ENCODE measurements at places on chromosomes 4 and X.
A peak's percentile ranks its signal among the peaks of the same experiment; 100 is the strongest.

- H3K27me3 ChIP-seq, result peaks cover 6% of the 10 kb centered on the region
- peaks cover 10% of the 10 kb centered on the region for H3K36me3 ChIP-seq
- DNase-seq, result no peak
- peak overlapping the region; percentile 100 for H3K4me3 ChIP-seq
- peaks cover 33% of the 10 kb centered on the region for H3K4me1 ChIP-seq
These were observed 995 bp upstream of the NFXL1 start for GRCh38 chr4:47915378-47915777.

DNA sequence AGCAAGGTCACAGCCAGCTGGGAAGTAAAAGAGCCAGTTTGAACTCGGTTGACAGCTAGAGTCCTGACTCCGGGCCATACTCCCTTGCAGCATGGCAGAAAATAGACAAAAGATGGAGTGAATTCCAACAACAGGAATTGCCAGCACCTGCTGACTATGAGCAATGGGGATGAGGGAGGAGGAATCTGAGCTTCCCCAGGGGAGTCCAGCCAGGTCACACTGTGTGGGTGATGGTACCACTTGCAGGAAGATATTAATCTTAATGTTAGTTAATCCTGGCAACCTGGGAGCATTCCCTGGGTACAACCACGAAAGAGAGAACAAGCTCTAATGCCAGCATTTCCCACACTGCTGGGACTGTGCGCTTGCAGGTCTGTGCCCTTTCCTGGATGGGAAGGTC, 48.1 kb upstream of the S100G start:
- H3K27ac ChIP-seq, result no peak overlapping the region
- H3K4me3 ChIP-seq, result no peak overlapping the region
- no peak for DNase-seq
- H3K36me3 ChIP-seq, result peaks cover 42% of the 10 kb centered on the region
- no peaks in the 10 kb centered on the region for H3K27me3 ChIP-seq

DNA sequence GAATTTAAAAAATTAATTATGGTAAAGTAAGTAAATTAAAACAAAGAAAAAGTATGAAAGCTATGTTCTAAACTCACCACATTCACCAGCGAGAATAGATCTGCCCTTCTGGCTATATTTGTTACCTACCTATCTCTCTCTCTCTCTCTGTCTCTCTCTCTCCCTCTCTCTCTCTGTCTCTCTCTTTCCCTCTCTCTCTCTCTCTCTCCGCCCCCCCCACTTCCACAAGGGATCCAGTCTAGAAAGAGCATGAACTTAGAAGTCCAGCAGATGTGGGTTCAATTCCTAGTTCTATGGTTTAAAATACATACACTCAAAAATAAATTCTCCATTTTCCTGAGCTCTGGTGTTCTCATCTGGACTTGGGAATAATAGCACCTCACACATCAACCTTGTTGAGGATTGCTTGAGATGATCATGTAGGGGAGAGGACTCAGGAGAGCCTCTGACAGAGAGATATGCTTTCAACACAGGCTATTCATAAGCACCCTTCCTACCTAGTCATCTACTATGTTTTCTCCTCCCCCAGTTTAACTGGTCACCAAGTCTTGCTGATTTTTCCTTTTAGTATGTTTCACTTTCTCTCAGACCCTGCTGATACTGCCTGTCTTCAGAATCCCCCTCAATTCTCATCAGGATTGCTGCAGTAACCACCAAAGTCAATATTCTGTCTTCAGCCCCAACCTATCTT, 64.7 kb downstream of the SLC7A11 start:
- no peak for DNase-seq
- no peak overlapping the region for H3K27ac ChIP-seq
- H3K4me1 ChIP-seq, result peaks cover 19% of the 10 kb centered on the region
- H3K36me3 ChIP-seq, result peaks cover 19% of the 10 kb centered on the region
- no peaks in the 10 kb centered on the region for H3K27me3 ChIP-seq

DNA sequence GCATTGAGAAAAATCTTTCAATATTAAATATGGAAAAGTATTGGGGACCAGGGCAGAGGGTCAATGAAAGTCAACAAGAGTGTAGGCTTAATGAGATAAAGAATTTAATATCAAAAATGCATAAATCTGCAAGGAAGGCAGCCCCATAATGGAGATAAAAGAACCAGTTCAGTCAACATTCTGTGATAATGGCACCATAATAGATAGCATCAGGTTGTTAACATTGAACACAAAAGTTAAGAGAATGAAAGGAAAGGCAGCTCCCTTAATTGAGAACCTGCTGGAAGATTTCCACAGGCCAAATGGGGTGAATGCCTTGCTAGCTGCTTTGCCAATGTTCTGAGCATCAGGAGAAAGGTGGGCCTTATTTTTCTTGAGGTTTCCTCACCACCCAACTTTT, 60.4 kb upstream of the TMEM33 start:
- peaks cover 57% of the 10 kb centered on the region for H3K4me1 ChIP-seq
- peaks cover 100% of the 10 kb centered on the region for H3K27me3 ChIP-seq
- no peak overlapping the region for H3K27ac ChIP-seq
- peak overlapping the region; percentile 0 for H3K4me3 ChIP-seq

DNA sequence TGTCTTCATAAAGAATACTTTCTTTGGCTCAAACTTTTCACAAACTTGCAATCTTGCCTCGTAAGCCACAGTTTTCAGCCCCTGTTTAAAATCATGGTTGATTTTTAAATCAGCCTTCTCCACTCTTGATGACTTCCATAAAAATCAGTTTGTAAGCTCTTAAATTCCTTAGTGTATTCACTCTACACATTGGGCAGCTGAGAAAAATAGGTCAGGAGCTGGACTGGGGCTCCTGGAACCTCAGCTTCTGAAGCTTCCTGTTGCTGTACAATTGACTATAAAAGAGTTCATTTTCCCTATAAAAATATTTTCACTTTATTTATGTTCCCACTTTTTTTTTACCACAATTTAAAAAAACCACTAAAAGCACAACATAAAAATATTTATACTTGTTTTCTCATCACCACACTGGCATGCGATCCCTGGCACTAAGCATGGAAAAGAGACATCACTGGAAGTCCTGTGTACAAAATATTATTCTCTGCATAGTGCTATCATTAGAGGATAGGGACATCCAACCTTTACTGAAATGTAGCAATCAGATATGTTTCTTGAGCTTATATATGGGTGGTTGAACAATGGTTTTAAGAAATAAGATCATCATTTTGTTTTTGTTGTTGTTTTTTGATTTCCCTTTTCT, 345.7 kb downstream of the FBXO8 start:
- H3K4me3 ChIP-seq, result no peak overlapping the region
- no peak overlapping the region for H3K27ac ChIP-seq
- no peak for DNase-seq
- no peaks in the 10 kb centered on the region for H3K36me3 ChIP-seq
- no peaks in the 10 kb centered on the region for H3K27me3 ChIP-seq

DNA sequence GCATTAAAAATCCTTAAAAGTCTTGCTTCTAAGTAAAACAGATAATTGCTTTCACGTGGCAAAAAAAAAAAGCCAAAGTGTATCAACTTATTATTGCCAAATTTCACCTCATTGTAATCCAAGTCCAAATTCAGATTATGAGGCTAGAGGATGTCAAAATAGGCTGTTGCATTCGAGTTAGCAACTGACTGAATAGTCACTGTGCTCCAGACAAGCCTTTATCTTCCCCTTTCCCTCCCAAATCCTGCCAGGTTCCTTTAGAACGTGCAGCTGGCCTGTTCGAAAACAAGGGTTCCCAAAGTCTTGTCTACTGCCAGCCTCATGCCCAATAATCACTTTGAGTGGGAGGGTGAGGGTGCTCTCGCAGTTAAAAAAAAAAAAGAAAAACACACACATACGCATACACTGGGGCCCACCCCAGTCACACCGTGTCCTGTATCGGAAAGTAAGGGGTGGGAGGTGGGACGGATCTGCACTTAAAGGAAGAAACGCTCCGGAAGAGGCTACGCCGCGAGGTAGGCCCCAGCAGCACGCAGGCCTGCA, 603 bp downstream of the MAD2L1 start:
- no peaks in the 10 kb centered on the region for H3K36me3 ChIP-seq
- peaks cover 56% of the 10 kb centered on the region for H3K4me1 ChIP-seq
- peak overlapping the region; percentile 95 for H3K4me3 ChIP-seq
- no peak for DNase-seq
- peak overlapping the region; percentile 99 for H3K27ac ChIP-seq

DNA sequence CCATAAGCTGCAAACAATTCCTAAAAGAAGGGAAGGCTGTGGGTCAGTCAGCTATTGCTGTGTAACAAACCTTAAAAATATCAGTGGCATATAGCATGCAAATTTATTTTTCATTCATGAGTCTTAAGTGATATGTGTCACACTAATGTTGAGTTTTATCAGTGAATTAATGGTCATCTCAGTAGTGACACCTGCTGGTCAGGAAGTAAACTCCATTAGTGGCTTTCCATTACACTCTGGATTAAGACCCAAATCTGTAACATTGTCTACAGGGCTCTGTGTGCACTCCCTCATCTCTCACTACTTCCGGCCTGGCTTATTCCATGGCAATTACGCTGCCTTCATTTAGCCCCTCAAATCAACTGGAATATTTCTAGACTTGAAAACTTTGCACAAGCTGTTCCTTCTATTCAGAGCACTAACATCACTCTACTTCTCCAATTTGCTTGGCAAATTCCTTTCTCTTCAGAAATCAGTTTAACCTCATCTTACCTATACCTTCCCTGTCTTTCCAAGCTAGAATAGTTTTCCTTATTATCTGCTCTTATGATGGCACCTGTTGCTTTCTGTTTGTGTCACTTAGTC, 217.3 kb upstream of the TAPT1 start:
- H3K4me3 ChIP-seq, result no peak overlapping the region
- H3K27me3 ChIP-seq, result no peaks in the 10 kb centered on the region
- no peaks in the 10 kb centered on the region for H3K36me3 ChIP-seq
- no peaks in the 10 kb centered on the region for H3K4me1 ChIP-seq
- DNase-seq, result no peak

DNA sequence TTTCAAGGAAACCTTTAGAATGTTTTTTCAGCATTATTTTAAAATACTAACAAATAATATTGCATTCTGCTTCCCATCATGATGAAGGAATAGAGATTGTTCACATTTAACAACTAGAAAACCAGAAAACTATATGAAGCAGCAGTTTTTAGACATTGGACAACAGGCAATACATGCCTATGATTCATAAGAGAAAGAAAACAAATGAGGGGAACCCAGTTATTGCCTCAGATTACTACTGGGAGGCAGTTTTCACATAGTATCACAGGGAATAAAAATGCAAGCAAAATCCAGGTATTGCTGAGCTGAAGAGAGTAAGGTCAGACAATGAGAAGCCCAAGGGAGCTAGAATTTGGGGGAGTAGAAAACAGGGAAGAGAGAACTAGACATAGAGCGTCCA, 373.6 kb downstream of the MAPK10 start:
- DNase-seq, result no peak
- no peaks in the 10 kb centered on the region for H3K27me3 ChIP-seq
- H3K27ac ChIP-seq, result no peak overlapping the region
- H3K4me3 ChIP-seq, result no peak overlapping the region
- no peaks in the 10 kb centered on the region for H3K4me1 ChIP-seq

- H3K27ac ChIP-seq, result no peak overlapping the region
- no peaks in the 10 kb centered on the region for H3K27me3 ChIP-seq
- peaks cover 24% of the 10 kb centered on the region for H3K4me1 ChIP-seq
- H3K36me3 ChIP-seq, result no peaks in the 10 kb centered on the region
These were observed 44.7 kb downstream of the TMEM156 start for GRCh38 chr4:38987491-38987890.

DNA sequence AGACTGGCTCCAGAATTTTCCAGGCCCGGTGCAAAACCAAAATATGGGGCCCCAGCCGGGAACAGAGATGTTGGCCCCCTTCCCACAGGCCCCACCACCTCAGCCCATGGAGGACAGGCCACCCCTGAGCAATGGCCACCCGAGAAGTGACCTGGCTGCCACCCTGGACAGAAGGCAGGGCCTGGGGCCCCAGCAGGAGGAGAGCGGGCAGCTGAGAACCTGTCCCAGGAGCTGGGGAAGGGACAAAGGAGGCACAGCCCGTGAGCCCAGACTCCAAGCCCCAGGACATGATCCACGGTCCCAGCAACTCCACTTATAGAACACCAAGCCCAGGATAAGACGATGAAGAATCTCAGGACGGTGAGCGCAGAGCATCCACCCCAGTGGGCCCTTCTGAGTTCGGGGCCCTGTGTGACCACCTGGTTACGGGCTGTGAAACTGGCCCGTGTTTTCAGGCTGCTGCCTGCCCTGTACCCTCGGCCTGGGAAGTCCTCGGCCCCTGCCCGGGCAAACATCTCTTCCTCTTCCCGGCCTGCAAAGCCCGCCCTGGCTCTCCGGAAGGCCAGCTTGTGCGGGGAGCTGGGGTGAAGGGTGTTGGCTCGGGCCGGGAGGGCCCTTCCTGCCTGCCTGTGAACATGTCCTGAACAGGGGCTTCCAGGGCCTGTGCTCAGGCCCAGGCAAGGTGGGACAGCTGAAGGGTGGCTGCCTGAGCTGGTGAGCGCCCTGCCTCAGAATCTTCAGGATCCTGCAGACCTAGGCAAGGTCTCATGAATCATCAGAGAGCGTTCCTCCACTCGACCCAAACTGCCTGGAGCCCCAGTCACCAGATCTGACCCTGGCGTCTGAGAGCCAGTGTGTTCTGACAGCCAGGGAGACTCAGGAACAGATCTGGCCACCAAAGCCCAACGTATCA, 47.0 kb upstream of the MAN2B2 start:
- no peak for DNase-seq
- H3K36me3 ChIP-seq, result no peaks in the 10 kb centered on the region
- no peak overlapping the region for H3K4me3 ChIP-seq
- peaks cover 10% of the 10 kb centered on the region for H3K27me3 ChIP-seq
- H3K4me1 ChIP-seq, result no peaks in the 10 kb centered on the region

- H3K36me3 ChIP-seq, result peaks cover 3% of the 10 kb centered on the region
- H3K4me1 ChIP-seq, result peaks cover 13% of the 10 kb centered on the region
- H3K4me3 ChIP-seq, result no peak overlapping the region
- no peak for DNase-seq
- peak overlapping the region; percentile 35 for H3K27ac ChIP-seq
These were observed 73.2 kb downstream of the ZNF827 start for GRCh38 chr4:145865274-145865941.

GRCh38 chr4:1593881-1594345, 90.2 kb downstream of the FAM53A start:
- no peak overlapping the region for H3K4me3 ChIP-seq
- H3K27me3 ChIP-seq, result peaks cover 7% of the 10 kb centered on the region
- no peak overlapping the region for H3K27ac ChIP-seq
- no peak for DNase-seq

DNA sequence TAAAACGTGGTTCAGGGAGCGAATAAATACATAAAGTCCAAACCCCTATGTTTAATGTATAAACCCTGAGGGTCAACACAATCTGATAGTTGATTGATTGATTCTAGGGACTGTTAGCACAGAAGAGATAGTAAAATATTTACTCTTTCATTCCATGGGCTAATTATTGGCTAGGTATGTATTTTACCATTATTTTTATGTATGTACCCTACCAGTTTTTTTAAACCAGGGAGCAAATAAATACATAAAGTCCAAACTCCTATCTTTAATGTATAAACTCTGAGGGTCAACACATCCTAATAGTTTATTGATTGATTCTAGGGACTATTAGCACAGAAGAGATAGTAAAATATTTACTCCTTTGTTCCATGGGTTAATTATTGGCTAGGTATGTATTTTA, 40.0 kb downstream of the ZFX start:
- no peaks in the 10 kb centered on the region for H3K27me3 ChIP-seq
- DNase-seq, result no peak
- peaks cover 30% of the 10 kb centered on the region for H3K36me3 ChIP-seq
- no peak overlapping the region for H3K27ac ChIP-seq
- peaks cover 4% of the 10 kb centered on the region for H3K4me1 ChIP-seq

- no peaks in the 10 kb centered on the region for H3K27me3 ChIP-seq
- H3K36me3 ChIP-seq, result peaks cover 2% of the 10 kb centered on the region
- no peak overlapping the region for H3K4me3 ChIP-seq
- no peak overlapping the region for H3K27ac ChIP-seq
- no peak for DNase-seq
These were observed 47.0 kb upstream of the PGRMC1 start for GRCh38 chrX:119189115-119189514.
